ENCODE measurements at places on chromosomes 3 and 15.

- DNase-seq, result no peak
These were observed 260.8 kb downstream of the CGGBP1 start for GRCh38 chr3:87797872-87798566.

DNA sequence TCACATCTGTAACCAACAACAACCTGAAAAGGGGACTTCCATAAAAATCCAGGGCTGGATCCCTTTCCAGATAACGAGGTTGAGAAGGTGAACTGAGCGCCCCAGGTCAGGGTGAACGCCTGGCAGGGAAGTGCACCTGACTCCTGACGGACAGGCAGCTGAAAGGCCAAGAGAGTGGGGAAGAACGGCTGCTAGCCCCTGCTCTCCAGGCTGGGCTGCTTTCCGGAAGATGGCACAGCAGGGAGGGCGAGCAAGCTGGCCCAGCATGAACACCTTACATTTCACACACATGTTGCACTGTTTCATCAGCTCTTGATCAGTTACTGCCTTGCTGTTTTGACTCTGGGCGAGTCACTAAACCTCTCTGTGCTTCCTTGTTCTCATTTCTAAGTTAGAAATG, 127.2 kb upstream of the IQSEC1 start:
- DNase-seq, result no peak

- peak; percentile 1 for DNase-seq
These were observed 48.1 kb downstream of the SETMAR start for GRCh38 chr3:4351164-4351855.

- DNase-seq, result no peak
These were observed 9.2 kb upstream of the SEMA4B start for GRCh38 chr15:90191794-90192509.

- no peak for DNase-seq
These were observed 37.0 kb downstream of the PCNP start for GRCh38 chr3:101611023-101611422.

DNA sequence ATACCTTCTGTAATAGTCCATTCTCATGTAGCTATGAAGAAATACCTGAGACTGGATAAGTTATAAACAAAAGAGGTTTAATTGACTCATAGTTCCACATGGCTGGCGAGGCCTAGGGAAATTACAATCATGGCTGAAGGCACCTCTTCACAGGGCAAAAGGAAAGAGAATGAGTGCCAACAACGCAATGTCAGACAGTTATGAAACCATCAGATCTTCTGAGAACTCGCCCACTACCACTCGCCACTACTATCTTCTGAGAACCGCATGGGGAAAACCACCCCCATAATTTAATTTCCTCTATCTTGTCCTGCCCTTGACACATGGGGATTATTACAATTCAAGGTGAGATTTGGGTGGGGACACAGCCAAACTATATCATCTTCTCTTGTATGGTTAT, 406.8 kb upstream of the CBLB start:
- DNase-seq, result no peak

GRCh38 chr15:39157882-39158281, 423.0 kb upstream of the THBS1 start:
- no peak for DNase-seq

DNA sequence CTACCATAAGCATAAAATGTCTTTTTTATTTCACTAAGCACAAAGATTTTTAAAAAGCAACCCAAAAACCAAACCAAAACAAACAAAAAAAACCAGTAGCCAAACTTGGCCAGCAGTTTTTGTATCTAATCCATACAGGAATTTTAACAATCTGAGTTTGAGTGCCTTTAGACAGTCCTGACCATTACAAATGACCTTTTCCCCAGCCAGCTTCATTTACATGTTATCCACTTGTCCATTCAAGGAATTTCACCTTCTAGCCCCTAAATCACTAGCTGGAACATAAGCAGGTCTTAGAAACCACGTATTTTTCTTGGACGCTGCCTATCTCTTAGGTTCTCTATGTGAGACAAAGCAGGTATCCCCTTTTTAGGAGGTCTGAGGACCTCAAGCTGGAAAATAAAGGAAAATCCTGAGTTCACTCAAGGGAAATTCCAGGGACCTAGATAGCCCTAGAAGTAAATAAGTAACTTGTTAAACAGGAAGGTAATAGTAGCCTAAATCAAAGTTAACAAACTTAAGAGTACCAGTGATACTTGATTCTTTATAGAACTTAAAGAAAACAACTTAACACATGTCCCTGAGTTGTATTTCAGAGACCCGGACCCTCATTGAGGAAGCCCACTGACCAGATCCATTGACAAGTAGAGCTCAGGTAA, 34.2 kb downstream of the CIP2A start:
- DNase-seq, result no peak
